ENCODE measurements at places on chromosomes 2 and 18.

GRCh38 chr2:161722547-161723503, 98.6 kb downstream of the SLC4A10 start:
- no peak for DNase-seq

DNA sequence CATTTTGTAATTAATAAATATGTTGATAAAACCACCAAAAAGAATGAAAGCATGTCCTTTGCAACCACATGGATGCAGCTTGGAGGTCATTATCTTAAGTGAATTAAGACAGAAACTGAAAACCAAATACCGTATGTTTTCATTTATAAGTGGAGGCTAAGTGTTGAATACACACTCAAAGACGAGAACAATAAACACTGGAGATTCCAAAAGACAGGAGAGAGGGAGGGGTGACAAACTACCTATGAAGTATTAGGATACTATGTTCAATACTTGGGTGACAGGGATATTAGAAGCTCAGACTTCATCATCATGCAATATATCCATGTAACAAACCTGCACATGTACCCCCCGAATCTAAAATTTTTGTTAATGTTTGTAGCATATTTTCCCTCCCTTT, 7.0 kb downstream of the ERLEC1 start:
- no peak for DNase-seq

- no peak for DNase-seq
Observed at GRCh38 chr2:2033691-2034090, 289.4 kb upstream of the PXDN start.

GRCh38 chr2:7592618-7593140, 675.5 kb downstream of the RNF144A start:
- no peak for DNase-seq

DNA sequence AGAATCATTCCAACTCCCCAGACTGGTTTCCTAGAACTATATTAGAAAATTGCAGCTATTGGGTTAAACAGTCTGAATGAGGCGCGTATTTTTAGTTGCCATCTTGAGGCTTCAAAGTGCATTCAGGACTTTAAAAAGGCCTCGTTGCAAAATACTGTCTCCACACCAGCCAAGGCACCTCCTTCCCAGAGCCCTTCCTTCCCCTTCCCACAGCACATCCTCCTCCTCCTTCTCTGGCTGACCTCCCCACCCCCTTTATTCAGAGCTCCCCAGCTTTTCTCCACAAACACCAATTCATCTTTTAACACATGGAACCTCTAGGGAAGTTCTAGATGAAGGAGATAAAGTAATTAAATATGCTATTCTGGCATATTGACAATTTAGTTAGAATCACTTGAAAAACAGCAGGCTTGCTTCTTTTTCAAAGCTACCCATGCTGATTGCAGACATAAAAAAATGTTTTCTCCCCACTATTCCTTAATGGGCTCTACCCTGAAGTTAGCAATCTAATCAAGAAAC, 90.3 kb downstream of the RTP5 start:
- DNase-seq, result no peak

DNA sequence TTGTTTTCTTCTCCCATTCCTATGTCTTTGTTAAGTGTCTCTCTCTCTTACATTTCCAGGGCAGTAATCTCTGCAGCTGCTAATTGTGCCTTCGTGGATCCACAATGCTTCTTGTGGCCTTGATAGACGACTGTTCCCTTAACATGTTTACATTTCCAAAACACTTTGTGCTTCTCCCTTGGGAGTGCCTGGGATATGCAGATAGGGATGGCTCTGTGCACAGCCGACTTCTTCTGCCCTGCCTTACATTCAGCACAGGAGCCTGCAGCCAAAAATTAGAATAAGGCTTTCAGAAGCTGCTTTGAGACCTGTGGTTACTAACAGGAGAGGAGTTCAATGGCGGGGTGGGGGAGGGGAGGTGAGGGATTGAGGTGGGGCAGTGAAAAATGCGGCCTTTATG, 328.9 kb downstream of the TDRD15 start:
- DNase-seq, result no peak

DNA sequence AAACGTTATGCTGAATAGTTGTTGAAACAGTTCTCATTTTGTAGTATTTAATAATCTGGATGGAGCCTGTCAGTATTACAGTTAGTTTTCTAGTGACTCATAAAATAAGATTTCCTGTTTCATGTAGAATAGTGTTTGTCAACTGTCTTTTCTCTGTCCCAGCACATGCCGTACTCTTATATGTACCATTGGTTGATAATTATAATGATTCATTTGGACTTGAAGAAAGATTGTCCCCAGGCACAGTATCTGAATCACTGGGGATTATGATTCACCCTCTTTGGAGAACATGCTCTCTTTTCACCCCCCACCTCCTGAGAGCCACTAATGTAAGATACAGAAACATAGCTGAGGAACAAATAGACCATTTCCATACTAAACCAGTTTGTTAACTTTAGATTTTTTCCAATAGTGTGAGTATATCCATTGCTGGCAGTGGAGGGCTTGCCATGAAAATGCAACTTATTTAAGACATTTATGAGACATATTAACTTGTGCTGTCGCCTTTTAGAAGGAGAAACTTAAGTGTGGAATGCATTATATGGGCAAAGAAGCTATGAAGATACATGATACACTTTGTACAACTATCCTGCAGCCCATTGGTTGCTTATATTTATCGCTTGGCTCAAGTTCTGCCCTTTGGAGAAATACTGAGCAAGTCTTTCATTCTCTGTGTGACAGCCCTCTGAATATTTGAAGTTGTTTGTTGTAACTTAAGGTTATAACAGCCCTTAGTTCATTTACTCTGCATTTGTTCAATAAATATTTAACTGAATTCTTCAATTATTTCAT, 12.4 kb downstream of the COPS8 start:
- peak; percentile 46 for DNase-seq

DNA sequence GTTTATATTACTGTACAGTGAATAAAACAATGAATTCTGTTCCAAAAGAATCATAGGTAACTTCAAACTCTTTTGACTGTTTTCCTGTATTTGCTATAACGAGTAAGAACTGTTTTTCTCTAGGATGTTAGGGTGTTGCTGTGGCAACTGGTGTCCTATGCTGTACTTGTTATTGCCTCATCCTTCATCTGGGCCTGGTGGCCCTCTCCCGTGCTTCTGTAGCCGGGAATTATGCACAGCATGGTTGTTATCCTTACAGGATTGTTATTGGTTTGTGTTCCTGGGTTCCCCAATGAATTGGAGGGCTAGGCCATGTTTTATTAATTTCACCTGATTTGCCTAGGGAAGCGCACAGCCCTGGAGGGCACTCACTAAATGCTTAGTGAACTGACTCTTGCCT, 279.2 kb downstream of the PTPRM start:
- DNase-seq, result no peak

GRCh38 chr2:200406379-200406778, 99.9 kb downstream of the SPATS2L start:
- no peak for DNase-seq

- DNase-seq, result no peak
Observed at GRCh38 chr2:240464514-240465241, 29.2 kb downstream of the GPC1 start.

- DNase-seq, result no peak
Observed at GRCh38 chr2:157842106-157842879, 33.8 kb downstream of the ACVR1 start.

DNA sequence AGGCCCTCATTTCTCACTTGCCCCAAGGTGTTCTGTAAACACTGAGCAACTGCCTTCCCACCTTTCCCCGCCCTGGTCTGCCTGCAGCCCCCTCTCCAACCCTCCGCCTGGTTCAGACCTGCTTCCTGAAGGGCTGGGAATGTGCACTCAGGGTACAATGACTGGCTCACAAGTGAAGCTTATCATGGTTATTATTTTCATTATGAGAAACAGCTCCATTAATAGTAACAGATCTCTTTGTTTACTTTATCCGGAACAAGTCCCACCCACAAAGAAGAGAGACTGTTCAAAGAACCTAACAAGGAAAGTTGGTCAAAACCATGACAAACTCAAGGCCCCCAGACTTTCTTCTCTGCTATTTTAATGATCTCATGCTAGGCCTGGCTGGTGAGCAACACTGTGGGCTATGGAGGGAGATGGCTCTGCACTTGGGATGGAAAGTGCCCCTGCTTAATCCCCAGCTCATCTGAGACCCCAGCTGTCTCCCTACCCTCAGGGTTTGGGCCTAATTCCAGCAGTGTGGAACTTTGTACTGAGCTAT, 36.7 kb downstream of the ARHGAP25 start:
- DNase-seq, result no peak

DNA sequence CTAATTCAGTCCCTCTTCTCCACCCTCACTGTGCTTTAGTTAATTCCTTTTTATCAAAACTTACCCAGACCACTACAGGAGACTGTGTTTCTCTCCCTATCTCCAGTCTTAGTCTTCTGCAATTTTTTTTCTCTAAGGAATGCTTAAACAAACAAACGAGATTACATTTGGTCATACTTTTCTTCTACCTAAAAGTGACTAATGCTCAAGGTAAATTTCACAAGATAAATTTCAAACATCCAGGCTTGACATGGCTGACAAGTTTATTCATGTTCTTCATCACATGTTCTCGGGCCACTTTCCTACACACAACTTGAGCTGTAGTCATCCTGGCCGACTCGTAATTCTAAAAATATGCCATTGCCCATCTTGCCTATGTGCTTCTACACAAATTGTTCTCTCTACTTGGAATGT, 23.2 kb upstream of the ACSL3 start:
- no peak for DNase-seq

GRCh38 chr2:140891614-140892212, 1239.1 kb downstream of the LRP1B start:
- no peak for DNase-seq

DNA sequence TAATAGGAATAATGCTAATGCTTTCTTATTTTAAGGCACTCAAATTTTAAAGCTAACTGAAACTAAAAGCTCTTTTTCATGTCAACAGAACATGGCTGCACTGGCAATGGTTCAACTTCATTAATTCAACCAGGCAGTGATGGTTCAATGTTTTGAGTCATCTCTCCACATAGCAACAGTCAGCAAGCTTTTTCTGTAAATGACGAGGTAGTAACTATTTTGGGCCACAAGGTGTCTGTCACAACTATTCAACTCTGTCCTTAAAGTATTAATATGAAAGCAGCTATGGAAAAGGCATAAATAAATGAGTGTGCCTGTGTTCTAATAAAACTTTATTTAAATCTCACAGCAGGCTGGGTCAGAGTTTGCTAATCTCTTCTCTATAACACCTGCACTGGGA, 1425.6 kb upstream of the PIK3C3 start:
- DNase-seq, result peak; percentile 0

GRCh38 chr2:43612944-43613343, 17.1 kb upstream of the THADA start:
- DNase-seq, result no peak

DNA sequence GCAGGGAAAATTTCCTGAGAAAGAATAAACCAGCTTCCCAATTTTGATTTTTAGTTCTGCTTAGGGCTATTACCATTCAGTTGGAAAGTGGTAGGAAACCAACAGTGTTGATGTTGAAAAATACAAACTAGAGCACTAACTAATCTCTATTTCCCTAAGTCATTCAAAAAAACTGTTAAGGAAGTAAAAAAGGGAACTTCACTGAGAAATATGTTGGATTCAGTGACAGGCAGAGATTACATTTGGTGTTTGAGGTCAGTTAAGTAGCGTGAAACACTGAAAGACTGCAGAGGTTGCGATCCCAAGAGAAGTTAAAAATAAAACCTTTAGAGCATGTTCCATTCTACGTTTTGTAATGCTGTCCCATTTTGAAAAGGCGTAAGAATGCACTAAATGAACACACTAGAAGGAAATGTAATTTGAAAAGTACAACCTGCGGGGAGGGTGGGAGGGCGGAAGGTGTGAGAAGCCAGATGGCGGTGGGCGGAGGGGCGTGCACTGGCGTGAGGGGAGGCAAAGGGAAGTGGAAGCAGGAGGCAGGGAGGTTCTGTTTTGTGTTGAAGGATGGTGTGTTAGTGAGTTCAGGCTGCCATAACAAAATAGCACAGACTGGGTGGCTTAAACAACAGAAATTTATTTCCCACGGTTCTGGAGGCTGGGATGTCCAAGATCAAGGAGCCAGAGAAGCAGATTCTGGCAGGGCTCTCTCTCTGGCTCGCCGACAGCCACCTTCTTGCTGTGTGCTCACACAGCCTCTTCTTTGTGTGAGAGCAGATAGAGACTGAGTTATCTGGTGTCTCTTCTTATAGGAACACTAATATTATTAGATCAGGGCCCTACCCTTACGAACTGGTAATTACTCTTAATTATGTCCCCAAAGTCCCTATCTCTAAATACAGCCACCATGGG, 94.3 kb upstream of the KCTD1 start:
- no peak for DNase-seq

DNA sequence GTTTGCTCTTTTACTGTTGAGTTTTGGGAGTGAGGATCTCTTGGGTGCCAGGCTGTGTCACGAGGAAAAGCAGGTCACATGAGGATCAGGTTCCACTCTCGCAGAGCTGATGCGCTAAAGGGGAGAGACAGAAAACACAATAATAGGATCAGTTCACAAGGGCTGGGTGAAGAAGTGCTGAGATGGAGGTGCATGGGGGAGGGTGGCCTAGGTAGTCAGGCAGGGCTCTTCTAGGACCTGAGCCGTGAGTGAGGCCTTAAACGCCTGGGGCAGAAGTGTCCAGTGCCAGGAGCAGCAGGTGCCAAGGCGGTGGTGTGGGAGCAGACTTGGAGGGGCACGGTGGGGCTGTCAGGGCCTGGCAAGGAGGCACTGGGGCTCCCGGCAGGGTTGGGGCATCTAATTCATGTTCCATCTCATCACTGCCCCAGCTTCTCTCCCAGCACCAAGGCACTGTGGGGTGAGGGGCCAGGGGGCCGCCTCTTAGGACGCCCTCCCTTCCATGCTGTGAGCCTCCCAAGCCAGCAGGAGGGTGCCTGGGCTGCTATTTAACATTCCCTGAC, 9.3 kb downstream of the KCNIP3 start:
- DNase-seq, result no peak

GRCh38 chr18:74148543-74149070, 284 bp downstream of the TIMM21 start:
- DNase-seq, result no peak

GRCh38 chr2:114006460-114006859, 116.6 kb downstream of the ACTR3 start:
- no peak for DNase-seq

- no peak for DNase-seq
Observed at GRCh38 chr2:228401065-228401912, 219.8 kb upstream of the SPHKAP start.

- DNase-seq, result no peak
Observed at GRCh38 chr2:167212014-167212648, 323.9 kb downstream of the XIRP2 start.

DNA sequence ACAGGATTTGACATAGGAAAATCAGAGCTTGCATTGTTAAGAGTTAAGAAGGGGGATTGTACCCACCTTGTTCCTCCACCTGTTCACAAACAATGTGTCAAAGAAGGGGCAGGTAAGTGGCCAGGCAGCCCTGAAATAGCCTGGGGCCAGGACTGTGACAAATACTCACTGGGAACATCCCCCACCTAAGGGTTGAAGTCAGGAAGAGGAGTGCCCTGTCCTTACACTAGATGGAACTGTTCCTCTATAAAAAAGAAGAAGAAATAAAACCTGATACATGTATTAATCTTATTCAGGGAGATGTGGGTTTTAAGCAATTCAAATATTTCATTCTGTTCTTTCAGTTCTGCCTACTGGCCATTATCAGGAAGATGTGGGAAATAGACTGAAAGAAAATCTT, 41.9 kb downstream of the TACR1 start:
- peak; percentile 11 for DNase-seq
